Naive thymus-derived CD8-positive, alpha-beta T cell (primary cell): ENCODE measurements at places on chromosomes 6 and 20.

DNA sequence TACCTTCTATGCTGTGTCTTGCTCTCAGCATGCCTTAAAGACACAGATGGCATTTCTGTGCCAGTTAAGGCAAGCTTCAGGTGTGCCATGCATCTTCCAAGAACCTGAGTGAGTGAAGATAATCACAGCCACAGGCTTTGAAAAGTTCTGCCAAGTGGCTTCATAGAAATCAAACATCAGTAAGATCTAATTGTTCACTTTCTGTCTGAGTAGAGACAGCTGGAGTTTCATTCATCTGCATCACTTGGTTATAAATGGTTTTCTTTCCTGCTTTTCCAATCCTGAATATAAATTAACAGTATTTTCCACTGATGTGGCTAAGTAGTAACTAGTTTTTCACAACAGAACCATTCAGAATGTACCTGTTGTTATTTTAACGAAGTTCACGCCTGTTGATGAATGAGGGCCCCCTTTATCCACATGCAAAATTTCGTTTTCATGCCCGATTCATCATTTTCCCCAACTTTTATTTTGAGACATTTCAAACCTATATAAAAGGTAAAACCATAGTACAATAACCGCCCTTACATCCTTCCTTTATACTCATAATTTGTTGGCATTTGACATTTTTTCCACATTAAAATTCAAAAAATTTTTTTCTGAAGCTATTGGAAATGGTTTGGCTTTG, 38.6 kb upstream of the KCNG1 start:
- H3K4me3 ChIP-seq: no peak overlapping the region
- H3K36me3 ChIP-seq: no peaks in the 10 kb centered on the region
- H3K4me1 ChIP-seq: no peaks in the 10 kb centered on the region
- H3K27ac ChIP-seq: no peak overlapping the region

DNA sequence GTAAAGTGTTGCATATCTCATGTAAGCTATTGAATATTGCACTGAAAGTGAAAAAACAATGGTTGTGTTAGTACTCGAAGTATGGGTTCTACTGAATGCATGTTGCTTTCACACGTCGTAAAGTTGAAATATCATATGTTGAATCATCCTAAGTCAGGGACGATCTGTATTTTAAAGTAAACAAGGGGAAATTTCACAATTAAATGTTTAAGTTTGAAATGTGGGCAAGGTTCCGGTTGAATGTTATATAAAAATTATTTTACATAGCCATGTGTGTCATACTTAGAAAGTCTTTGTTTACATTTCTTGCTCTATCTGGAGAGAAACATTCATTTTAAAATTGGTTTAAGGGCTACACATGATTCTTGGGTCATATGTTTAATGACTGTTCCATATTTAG, 76.8 kb downstream of the AKAP7 start:
- H3K4me3 ChIP-seq: no peak overlapping the region
- no peak overlapping the region for H3K27ac ChIP-seq
- DNase-seq: no peak
- H3K36me3 ChIP-seq: peaks cover 14% of the 10 kb centered on the region

- peaks cover 22% of the 10 kb centered on the region for H3K4me1 ChIP-seq
- no peak for DNase-seq
- H3K36me3 ChIP-seq: peaks cover 22% of the 10 kb centered on the region
- H3K4me3 ChIP-seq: no peak overlapping the region
Measured at GRCh38 chr6:157088841-157089240, 234.5 kb downstream of the TMEM242 start.

- no peak for DNase-seq
- H3K4me3 ChIP-seq: no peak overlapping the region
- no peak overlapping the region for H3K27ac ChIP-seq
- H3K4me1 ChIP-seq: peaks cover 4% of the 10 kb centered on the region
Measured at GRCh38 chr6:116625872-116626271, 9.6 kb downstream of the RSPH4A start.

- DNase-seq: no peak
- no peaks in the 10 kb centered on the region for H3K4me1 ChIP-seq
- no peak overlapping the region for H3K4me3 ChIP-seq
- peaks cover 2% of the 10 kb centered on the region for H3K27me3 ChIP-seq
Measured at GRCh38 chr6:139881236-139881635, 506.8 kb upstream of the CITED2 start.

DNA sequence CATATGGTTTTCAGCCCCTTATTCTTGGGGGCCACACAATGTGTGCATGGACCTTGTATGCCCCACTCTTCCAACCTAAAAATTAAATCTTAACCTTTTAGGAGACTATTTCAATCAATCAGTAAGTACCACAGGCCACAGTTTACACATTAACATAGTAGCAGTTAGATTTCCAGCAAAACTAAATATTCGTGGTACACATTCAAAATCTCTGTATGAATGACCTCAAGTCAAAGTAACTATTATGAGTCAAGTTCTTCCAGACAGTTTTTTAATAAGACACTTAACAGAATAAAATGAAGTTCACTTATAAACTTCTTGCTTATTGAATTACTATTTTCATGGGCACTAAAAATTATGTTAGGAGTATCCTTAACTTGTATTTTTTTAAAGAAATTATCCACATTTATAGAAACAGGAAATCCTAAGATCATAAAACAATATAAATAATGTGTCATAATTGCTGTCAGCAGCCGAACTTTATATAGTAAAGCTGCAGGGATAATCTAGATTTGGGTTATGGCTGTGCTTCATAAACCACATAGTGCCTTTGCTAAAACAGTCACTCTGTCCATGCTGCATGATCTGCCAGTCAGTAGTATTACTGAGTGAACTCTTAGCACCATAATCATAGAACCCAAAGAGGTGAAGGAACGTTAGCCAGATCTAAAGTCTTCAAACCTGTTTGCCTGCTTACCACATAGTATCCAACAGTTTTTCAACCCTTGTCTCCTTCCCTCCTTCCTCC, 21.7 kb downstream of the SEC63 start:
- H3K4me1 ChIP-seq: peaks cover 13% of the 10 kb centered on the region
- no peak for DNase-seq
- no peaks in the 10 kb centered on the region for H3K27me3 ChIP-seq
- peak overlapping the region; percentile 20 for H3K27ac ChIP-seq
- H3K4me3 ChIP-seq: no peak overlapping the region
- peaks cover 32% of the 10 kb centered on the region for H3K36me3 ChIP-seq

GRCh38 chr6:89254569-89254968, 37.4 kb upstream of the GABRR1 start:
- no peak overlapping the region for H3K27ac ChIP-seq
- no peaks in the 10 kb centered on the region for H3K4me1 ChIP-seq
- H3K36me3 ChIP-seq: no peaks in the 10 kb centered on the region

DNA sequence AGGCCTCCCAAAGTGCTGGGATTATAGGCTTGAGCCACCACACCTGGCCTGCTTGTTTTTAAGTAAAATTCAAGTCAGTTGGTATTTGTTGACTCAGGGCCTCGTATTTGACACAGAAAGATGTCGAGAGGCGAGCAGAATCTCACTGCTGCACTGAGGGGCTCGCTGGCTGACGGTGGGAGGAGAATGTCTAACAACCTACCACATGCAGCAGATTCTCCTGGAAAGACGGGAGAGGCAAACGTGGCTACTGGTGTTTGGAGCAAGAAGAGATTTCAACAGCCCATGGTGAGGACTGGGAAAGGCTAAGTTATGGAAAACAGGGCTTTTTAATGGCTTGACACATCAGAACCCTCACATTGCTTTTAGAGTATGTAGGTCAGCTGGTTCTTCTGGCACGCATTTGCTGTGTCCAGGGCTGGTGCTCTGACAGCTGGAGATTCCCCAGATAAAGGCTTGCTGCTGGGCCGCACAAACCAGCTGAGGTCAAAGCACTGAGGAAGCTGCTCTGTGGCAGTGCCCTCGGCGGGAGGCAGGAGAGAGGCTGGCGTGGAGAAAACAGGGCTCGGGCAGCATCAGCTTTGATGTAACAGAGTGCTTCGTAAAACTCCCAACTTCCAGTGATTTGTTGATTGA, 84.2 kb upstream of the FRMD1 start:
- H3K36me3 ChIP-seq: no peaks in the 10 kb centered on the region
- H3K4me1 ChIP-seq: peaks cover 4% of the 10 kb centered on the region
- no peak for DNase-seq
- no peak overlapping the region for H3K27ac ChIP-seq
- H3K4me3 ChIP-seq: no peak overlapping the region

- H3K27me3 ChIP-seq: peaks cover 7% of the 10 kb centered on the region
- H3K4me1 ChIP-seq: no peaks in the 10 kb centered on the region
- H3K36me3 ChIP-seq: peaks cover 3% of the 10 kb centered on the region
- no peak overlapping the region for H3K4me3 ChIP-seq
- H3K27ac ChIP-seq: no peak overlapping the region
Measured at GRCh38 chr6:11684901-11685480, 93.6 kb downstream of the ADTRP start.

GRCh38 chr6:45076217-45076930, 251.8 kb upstream of the RUNX2 start:
- H3K4me3 ChIP-seq: no peak overlapping the region
- DNase-seq: no peak
- H3K27ac ChIP-seq: no peak overlapping the region
- H3K36me3 ChIP-seq: no peaks in the 10 kb centered on the region
- peaks cover 22% of the 10 kb centered on the region for H3K4me1 ChIP-seq

DNA sequence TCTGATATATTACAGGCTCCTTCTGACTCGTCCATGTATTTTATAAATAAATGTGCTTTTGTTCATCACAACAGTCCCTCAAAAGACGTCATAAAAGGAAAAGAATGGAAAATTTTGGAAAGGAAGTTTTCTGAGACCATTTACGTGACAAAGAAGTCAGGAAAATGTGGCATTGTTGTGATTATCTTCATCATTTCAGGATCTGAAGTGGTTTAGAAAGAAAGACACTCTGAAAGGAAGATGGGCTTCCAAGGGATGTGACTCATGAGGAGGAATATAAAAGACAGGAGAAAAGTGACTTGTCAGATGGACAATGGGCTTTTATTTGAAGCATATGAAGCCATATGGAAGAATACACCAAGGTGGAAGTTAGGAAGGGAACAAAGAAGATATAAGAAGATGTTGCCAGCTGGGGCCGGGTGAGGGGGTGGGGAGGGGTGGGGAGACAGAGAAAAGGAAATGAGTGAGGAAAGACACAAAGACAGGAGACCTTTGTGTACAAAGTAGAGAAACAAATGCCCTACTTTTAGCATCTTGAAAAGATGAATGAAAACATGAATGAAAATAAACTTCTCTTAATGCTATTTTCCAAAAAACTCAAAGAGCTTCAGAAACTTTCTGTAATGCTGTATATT, 190.3 kb upstream of the PREP start:
- no peak for DNase-seq
- no peaks in the 10 kb centered on the region for H3K36me3 ChIP-seq
- peaks cover 15% of the 10 kb centered on the region for H3K4me1 ChIP-seq
- peaks cover 1% of the 10 kb centered on the region for H3K27me3 ChIP-seq
- no peak overlapping the region for H3K4me3 ChIP-seq

DNA sequence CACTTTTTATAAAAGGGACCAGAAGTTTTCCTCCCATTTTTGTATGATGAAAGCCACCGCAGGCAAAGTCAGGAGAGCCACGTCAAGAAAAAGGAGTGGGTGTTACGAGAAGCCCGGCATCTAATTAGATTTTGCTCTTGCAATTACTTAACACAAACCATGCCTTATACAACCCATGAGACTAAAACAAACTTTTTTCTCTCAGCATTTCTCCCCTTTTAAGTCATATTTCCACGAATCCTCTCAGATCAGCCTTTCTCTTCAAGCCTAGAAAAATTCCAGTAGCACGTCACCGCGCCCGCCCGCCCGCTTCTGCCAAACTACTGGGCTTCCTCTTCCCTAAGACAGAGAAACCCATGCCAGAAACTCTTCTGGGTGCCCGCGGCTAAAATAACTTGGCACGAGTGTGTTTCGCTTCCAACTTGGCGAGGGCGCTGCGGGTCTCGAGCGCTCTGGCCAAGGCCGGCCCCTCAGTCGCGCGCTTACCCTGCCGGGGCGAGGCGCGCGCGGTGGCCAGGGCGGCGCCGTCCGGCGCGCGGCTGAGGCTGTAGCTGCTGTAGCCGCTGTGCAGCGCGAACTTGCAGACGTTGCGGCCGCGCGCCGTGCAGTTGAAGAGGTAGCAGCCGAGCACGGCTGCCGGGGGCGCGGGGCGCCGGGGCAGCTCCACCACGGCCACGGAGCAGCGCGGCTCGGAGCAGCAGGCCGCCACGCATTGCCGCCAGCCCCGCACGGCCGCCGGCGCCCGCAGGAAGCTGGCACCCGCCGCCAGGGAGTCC, 1.0 kb downstream of the LRP11 start:
- no peak overlapping the region for H3K27ac ChIP-seq
- no peaks in the 10 kb centered on the region for H3K4me1 ChIP-seq
- H3K27me3 ChIP-seq: peaks cover 18% of the 10 kb centered on the region
- H3K36me3 ChIP-seq: no peaks in the 10 kb centered on the region

DNA sequence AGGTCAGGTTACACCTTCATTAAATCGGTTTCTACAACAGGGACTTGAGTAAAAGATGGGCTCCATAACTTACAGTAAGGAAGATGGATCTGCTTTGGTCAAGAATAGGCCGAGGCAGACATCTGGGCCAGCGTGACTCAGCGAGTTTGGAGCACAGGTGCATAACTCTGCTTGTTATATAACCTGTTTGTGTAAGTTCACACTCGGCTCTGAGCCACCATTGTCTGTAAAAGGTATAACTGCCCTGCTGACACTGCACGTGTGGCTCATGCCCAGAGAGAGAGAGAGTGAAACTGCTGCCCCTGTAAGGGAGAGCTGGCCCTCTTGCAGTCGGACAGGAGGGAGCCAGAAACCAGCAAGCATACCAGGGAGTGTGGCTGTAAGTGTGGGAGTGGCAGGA, 737.9 kb upstream of the SLC35B3 start:
- no peak overlapping the region for H3K27ac ChIP-seq
- H3K4me3 ChIP-seq: no peak overlapping the region
- no peak for DNase-seq

GRCh38 chr6:41286544-41287346, at the start of gene TREM1:
TREM1 (minus strand) TSS chr6:41286682; CDS start chr6:41286655, 27 bp downstream.
- H3K4me3 ChIP-seq: peak within 1 kb of the TSS; percentile 67
- peaks cover 9% of the 10 kb centered on the region for H3K27me3 ChIP-seq
- no peak within 1 kb of the TSS for H3K27ac ChIP-seq

GRCh38 chr6:3440911-3441310, 15.9 kb downstream of the SLC22A23 start:
- no peak for DNase-seq
- H3K4me1 ChIP-seq: peaks cover 12% of the 10 kb centered on the region
- H3K27me3 ChIP-seq: no peaks in the 10 kb centered on the region
- H3K4me3 ChIP-seq: no peak overlapping the region
- H3K27ac ChIP-seq: no peak overlapping the region

DNA sequence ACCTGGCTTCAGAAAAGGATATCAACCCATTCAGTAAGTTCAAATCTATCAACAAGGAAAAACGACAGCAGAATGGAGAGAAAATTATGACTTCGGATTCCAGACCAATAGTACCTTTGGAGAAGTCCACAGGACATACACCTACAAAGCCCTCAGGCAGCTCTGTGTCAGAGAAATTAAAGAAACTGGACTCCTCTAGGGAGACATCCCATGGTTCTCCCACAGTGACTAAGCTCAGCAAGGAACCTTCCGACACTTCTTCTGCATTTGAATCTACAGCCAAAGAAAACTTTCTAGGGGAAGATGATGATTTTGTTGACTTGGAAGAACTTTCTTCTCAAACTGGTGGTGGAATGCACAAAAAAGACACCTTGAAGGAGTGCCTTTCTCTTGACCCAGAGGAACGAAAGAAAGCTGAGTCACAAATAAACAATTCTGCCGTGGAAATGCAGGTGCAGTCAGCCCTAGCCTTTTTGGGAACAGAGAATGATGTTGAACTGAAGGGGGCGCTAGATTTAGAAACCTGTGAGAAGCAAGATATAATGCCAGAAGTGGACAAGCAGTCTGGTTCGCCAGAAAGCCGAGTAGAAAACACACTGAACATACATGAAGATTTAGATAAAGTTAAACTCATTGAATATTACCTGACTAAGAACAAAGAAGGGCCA, 67.4 kb upstream of the HINT3 start:
- peaks cover 65% of the 10 kb centered on the region for H3K36me3 ChIP-seq
- no peaks in the 10 kb centered on the region for H3K4me1 ChIP-seq
- no peak overlapping the region for H3K4me3 ChIP-seq
- DNase-seq: peak; percentile 28
